ENCODE measurements at places on chromosomes 11 and 22.

- DNase-seq: no peak
Observed at GRCh38 chr22:38966380-38966702, 8.9 kb downstream of the APOBEC3A start.

DNA sequence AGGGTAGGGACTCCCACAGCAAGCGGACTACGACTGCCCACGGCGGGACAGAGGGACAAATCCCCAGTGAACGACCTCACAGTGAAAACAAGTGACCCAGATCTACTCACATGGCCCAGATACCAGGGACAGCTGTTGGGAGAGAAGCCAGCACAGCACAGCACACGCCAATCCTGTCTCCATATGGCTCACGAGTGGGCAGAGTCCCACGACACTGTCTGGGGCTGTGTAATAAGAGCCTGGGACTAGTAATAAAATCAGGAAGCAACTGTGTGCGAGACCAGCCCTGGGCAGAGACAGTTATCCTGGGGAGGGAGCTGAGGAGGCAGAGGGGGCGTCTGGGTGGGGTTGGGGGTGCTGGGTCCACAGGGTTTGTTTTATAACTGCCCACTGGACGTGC, 385.0 kb downstream of the CTTN start:
- DNase-seq: no peak

GRCh38 chr22:43923191-43923590, 414 bp upstream of the PNPLA3 start:
- DNase-seq: no peak

GRCh38 chr11:70680781-70681281, 282.5 kb downstream of the CTTN start:
- DNase-seq: no peak

DNA sequence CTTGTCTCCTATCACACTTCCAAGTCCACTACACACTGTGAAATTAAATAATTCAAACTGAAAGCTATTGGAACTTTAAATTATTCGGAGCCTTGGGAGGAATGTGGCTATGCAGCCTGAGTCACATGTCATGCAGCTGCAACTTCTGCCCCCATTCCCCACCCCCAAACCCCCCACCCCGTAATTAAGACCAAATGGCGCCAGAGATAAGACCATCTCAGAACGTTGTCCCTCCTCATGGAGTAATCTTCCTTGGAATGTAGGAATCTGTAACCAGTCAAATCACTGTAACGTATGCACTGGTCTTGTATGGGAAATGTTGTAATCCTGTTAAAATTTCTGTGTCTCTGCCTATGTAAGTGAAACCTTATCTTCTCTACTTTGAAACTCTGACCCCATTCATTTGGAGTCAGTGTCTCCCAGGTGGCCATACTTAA, 37.0 kb downstream of the GAB2 start:
- DNase-seq: no peak

- DNase-seq: no peak
Observed at GRCh38 chr11:32225571-32226285, 134.9 kb downstream of the RCN1 start.

GRCh38 chr22:48749555-48750227, 1078.0 kb downstream of the BRD1 start:
- DNase-seq: no peak

All from SJSA1 (cell line).